Fibroblast of mammary gland (primary cell): ENCODE measurements at places on chromosomes 2 and 18.
A peak's percentile ranks its signal among the peaks of the same experiment; 100 is the strongest.

DNA sequence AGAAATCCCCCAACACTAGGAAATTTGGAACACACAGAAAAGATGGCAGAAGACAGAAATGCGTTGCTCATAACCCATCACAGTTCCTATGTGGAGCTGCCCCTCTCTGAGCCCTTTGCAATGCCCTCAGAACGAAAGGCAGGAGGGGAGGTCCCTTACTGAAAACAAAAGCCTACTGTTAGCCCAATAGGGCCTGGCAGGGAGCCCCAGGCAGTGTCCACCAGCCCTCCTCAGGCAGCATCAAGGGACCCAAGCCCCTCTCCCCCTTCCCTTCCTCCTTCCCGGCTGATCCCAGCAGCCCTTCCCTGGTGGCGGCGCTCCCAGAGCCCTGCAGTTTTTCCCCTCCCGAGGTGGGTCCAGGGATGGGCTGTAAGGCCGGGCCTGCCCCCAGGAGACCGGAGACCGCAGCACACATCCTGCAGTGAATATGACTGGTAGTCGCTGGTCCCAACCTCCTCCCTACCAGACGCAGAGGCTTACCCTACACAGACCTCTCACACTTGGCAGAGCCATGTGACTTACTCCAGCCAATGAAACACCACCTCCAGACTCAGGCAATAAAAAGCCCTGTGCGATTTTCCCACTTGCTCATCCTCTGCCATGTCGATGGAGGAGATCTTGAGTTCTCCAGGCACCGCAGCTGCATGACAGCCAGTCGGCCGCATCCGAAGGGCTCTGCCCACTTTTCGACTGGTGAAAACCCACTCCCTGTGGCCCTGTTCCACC is 19.4 kb upstream of the DUSP2 start:
- no peak for DNase-seq

DNA sequence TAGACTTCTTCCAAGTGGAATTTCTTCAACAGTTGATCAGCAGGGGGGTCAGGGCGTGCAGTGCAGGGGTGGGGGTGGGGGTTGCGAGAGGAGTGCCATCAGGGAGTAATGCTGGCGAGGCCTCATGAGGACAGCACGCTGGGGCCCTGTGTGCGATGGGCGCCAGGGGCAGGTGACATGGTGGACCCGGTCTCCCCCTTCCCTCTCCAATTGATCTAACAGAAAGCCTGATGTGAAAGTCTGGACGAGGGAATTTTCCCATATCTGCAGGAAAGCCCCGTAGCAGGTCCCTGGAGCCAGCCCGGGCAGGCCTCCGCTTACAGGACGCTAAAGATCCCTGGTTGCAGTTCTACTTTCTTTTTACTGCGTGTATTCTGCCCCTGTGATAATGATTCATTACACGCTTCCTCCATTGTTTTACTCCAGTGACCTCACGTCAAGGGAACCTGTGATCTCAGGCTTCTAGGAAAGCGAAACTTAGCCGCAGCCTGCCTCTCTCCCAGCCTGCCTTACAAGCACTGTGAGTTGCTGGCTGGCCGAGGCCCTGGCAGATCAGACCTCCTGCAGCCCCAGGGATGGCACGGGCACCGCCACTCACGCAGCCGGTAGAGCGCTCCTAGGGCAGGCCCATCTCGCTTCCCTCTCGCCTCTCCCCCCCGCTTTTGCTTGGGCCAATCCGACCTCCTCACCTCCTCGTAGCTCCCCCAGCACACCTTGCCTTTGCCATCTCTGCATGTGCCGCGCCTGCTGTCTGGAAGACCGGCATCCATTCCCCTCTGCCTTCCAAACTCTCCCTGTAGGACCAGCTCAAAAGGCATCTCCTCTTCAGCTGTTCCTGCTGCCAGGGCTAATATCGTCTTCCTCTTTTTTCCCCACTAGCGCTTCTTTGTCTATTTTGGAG is 19.2 kb downstream of the NEURL3 start:
- peak; percentile 88 for DNase-seq

GRCh38 chr2:31107591-31108300 is 30.5 kb downstream of the GALNT14 start:
- DNase-seq: peak; percentile 10

DNA sequence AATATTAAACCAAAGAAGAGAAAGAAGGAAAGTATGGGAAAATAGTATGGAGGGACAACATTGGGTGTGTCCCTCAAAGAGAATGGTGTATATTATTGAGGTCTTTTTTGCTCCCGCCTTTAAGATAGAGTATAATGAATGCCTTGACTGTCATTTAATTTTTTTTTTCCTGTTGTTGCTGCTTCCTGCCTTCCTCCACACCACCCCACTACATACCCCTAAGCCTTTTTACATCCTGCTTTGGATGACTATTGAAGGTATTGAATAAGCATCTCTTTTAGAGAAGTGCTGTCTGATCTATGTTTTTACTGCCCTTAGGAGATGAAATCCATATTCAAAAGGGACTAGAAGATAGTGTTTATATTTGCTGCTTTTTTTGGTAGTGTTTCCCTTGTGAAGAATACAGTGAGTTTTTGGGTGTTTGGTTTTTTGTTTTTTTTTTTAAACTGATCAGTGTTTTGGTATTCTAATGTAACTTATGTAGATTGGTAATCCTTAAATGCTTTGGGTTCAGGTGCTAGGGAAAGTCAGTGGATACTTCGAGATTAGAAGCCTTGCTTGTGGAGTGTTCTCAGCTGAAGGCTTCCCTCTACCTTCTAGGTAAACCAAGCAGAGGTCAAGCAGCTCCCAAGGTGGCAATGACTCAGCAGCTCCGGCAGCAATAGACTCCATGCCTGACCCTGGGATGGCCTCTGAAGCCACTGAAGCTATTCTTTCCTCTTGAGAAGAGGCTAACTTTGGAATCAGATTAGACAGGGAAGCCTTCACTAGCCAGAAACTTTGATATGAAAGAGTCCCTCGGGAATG is 5.0 kb downstream of the FZD7 start:
- DNase-seq: peak; percentile 38

GRCh38 chr2:144546933-144547332 is 27.0 kb upstream of the ZEB2 start:
- no peak for DNase-seq

GRCh38 chr2:237490009-237490711 is 3.1 kb downstream of the MLPH start:
- DNase-seq: no peak
